ENCODE measurements at places on chromosomes 2 and 18.
A peak's percentile ranks its signal among the peaks of the same experiment; 100 is the strongest.

- DNase-seq = no peak
These were observed 612.1 kb downstream of the KCNJ3 start for GRCh38 chr2:155310589-155310988.

GRCh38 chr2:127398239-127398590, 10.4 kb upstream of the MAP3K2 start:
- DNase-seq = peak; percentile 88

DNA sequence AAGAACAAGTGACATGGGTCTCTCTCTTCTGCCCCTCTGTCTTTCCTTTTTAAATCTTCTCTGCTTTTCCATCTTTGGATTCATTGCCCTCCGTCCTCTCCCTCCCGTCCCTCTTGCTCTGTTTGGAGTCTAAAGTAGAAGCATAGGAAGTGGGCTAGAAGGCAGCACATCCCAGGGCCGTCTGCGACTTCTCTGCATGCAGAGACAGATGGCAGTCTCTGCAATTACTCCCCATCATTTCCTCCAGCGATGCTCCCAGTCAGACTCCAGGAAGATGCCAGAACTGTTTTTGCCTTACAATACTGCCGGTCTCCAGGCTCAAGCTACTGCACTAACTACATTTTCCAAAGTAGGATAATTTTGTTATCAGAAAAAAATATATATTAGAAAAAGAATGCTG, 35.2 kb upstream of the LPIN2 start:
- no peak for DNase-seq

DNA sequence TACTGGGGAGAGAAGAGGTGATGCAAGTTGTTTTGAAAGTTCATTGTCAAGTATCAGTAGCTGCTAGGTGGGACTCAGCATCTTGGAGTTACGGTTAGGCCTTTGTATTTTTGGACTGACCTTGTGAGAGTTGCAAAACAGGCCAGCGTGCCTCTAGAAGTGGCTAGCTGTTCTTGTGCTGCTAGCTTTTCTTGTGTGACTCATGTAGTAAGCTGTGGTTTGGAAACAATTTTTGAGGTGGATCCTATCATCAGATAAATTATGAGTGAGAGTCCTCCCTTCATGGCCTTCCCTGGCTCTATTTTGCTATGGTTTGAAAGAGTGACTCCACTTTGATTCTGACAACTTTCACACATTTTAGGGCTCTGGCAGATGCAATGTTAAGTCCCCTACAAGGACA, 409.2 kb upstream of the HS6ST1 start:
- no peak for DNase-seq

DNA sequence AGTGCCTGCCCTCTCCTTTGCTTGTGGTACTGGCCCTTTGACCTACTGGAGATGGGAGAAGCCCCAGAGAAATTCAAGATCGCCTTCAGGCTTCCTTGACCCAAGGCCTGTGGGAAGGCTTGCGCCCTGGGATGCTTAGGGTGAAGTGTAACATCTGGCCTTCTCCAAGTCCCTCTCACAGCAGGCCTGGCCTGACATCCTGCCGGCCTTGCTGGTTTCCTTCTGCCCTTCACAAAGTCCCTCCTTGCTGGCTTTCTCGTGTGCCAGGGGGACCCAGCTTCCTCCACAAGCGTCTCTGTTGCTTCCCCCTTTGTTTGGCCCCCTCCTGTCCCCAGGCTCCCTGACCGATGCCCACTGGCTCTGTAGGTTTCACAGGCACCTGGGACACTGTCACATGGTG, 26.4 kb downstream of the TCF7L1 start:
- DNase-seq = no peak

DNA sequence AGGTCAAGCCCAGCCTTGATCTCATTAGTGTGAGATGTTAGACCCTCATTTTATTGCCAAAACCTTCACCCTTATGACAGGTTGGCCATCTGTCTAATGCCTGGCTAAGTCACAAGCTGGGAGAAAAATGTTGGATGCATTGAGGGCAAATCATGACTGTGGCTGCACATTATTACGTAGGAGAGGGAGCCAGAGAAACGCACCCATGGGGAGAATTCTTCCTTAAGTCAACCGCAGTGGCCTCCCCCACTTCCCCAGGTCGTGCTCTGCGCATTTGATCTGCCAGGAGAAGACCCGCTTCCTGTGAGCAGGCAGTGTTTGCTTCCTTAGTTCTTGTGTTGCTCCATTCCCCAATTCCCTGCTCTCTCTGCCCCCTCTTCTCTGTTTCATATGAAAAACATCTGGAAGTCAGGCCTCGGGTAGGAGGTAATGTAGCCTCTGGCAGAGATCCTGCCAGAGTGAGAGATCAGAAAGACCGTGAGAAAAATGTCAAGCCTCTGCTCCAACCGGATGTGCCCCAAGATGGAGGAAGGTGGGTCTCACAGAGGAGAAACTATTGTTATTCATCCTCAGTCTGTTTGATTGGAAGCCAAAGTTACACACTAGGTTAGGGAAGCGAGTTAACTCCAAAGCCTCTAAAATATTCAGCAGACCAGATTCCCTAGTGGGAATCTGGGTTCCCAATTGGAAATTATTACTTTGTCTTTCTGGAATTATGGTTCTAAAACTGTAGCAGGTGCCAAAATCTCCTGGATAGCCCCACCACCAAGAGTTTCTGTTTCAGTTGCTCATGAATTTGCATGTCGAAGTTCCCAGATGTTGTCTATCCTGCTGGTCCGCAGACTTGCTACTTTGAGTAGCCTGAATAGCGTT, 144.3 kb upstream of the PELI1 start:
- no peak for DNase-seq

GRCh38 chr2:159211447-159212396, 74.8 kb downstream of the WDSUB1 start:
- no peak for DNase-seq

GRCh38 chr2:126359494-126359893, 296.5 kb upstream of the GYPC start:
- no peak for DNase-seq

GRCh38 chr2:19900931-19901441, 797 bp downstream of the TTC32 start:
- no peak for DNase-seq

GRCh38 chr2:156708051-156708450, 271.9 kb downstream of the GPD2 start:
- DNase-seq = no peak

DNA sequence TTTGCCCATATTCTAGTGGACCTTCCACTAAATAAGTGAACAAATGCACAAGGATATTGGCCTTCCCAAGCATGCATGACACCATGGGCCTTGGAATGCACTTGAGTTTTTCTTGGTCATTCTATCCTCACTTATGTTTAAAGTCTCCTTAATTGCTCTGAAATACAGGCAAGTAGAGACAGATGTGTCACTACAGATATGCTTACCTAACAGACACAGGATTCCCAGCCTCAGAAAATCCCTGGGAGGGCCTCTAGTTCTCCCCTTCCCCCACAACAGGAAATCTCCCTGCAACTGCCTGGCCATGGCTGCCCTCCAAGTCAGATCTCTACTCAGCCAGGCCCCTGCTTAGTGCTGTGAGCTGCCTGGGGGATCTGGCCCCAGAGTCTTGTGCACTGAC, 445.2 kb downstream of the IRS1 start:
- DNase-seq = no peak

DNA sequence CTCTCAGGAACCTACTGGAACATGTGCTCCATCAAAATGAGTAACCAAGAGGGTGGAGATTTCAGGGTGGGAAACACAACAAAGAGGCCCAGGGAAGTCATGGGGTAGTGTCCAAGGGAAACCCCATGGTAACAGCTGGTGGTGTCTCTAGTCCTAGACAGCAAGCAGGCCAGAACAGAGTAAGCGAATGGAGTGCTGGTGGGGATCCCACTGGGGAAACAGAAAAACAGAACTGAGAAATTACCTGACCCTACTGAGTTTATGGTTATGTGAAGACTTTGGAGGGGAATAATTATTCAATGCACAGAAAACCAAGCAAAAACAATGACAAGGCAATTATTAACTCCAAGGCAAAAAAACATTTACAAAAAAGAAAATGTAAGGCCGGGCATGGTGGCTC, 16.9 kb downstream of the ERCC3 start:
- no peak for DNase-seq

DNA sequence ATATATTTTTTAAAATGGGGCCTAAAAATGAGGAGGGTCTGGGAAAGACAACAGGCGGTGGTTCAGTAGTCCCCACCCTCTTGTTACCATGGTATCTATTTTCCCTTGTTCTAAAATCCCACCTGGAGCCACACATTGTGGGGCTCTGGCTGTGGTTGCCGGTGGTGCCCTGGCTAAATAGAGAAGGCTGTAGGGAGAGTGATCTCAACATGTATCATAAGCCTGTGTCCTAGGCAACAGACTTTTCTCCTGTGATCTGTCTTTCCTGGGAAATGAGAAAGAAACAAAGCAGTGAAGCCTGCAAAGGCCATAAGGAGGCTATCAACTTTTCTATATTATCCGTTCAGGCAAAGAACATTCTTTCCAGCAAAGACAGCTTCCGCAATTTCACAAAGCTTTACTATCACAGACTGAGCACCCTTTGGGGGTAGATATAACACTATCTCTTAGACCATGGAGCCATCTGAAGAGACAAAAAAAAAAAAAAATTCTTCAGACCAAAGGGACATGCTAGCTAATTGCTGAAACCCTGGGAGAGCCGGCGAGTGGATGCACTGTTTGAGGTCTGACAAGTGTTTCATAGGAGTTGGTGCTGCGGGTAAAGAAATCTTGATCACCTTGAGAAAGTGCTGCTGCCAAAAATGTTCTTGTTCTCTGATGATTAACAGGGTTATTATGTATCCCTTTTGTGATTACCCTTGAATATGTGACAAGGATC, 879.2 kb upstream of the DDX18 start:
- no peak for DNase-seq
